ENCODE measurements at places on chromosomes 16 and 17.
A peak's percentile ranks its signal among the peaks of the same experiment; 100 is the strongest.

DNA sequence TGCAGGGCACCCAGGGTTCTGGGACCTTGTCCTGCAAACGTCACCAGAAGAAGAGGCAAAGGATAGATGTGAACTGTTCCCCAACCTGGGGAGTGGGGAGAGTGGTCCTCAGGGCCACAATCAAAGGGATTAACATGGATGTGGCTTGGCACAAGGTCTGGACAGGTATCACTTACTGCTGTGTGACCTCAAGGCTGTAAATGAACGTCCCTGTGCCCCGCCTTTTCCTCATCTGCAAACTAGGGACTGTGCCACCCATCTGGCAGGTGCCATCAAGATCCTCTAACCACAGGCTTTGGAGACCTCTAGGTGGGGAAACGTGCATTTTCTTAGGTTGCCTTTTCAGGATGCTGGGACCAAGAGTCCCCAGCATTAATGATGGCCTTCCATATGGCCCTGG lies 25.1 kb downstream of the SLC5A10 start:
- DNase-seq: no peak

DNA sequence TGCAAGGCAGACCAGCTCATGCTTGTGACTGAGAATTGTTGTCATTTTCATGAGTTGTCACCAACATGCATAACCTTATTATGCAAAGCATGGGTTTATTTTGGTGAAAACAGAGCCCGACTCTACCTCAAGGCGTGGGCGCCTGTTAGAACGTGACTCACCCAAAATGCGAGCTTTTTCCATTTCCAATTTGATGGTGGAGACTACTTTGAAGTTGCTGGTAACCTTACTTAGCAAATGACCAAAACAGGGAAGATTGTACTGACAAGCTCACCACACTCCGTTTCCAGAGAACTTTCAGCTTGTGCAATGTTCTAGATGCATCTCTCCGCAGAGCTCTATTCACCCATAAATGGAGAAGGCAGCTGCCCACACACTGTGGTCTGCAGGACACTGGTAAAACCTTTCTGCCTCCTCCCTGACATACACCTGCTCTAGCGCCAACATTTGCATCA lies 284.5 kb downstream of the MAF start:
- DNase-seq: peak; percentile 71

GRCh38 chr16:10878328-10878643 lies 1.3 kb downstream of the CIITA start:
- DNase-seq: no peak

DNA sequence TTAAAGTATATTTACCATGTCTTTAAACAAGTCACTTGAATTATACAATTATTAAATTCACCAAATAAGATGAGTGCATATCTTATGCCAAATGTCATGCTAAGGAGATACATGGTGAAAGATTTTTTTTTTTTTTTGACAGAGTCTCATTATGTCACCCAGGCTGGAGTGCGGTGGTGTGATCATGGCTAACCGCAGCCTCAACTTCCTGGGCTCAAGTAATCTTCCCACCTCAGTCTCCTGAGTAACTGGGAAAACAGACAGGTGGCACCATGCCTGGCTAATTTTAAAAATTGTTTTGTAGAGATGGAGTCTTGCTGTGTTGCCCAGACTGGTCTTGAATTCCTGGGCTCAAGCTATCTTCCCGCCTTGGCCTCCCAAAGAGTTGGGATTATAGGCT lies 149.0 kb upstream of the GOT2 start:
- DNase-seq: no peak

DNA sequence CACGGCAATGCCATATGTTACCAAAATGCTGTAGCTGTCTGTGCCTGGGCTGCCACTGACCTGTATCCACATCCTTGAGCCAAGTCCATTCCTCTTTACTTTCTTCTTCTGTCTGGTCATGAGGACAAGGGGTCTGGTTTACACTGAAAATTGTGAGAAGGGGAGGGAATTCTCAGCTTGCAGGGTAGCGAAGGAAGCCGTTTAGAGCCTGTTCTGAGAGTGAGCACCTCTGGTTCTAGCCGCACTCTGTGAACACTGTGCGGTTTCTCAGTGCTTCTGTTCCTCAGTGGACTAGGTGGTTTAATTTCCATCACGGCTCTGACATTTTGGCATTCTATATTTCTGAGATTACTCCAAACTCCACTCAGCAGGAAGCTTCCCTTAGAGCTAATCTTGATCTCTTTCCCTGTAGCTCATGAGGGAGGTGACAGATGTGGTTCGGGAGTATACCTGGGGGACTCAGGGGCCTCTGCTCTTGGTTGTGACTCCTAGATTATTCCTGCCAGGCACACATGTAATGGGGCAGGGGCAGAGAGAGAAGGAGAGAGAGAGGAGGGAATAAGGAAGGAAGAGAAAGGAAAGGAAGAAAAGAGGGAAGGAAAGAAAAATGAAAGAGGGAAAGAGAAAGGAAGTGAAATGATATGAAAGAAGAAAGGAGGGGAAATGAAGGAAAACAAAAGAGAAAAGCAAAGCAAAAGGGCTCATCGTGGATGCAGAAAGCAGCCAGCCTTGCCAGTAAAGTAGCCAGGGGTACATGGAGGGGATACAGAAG lies 14.2 kb upstream of the TBX21 start:
- DNase-seq: no peak

GRCh38 chr16:25434064-25434463 lies 176.4 kb upstream of the ZKSCAN2 start:
- DNase-seq: no peak

DNA sequence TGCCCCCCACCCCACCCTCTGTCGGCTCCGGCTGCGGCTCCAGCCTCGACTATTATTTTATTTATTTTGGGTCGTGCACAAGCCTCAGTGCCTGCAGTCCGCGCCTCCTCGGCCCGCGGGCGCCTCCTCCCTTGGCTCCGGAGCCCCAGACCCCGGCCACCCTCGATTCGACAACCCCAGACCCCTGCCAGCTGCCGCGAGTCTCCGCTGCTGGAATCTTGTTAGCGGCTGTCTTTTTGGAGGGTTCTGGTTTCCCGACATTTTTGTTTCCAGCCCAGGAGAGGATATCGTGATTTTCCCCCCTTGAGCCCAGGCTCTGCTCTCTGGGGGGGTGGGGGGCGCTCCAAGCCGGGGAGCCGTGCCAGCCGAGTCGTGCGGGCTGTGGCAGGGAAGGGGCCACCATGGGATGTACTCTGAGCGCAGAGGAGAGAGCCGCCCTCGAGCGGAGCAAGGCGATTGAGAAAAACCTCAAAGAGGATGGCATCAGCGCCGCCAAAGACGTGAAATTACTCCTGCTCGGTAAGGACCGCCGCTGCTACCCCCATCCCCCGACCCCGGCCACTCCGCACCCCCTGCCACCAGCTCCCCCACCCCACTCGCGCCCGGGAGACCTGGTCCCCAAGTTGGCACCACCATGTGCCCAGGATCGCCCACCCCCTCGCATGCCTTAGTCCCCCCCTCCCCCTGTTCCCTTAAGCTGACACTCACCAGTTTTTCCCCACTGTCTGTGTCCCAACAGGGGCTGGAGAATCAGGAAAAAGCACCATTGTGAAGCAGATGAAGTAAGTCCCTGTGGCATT lies 746 bp downstream of the GNAO1 start:
- DNase-seq: no peak

DNA sequence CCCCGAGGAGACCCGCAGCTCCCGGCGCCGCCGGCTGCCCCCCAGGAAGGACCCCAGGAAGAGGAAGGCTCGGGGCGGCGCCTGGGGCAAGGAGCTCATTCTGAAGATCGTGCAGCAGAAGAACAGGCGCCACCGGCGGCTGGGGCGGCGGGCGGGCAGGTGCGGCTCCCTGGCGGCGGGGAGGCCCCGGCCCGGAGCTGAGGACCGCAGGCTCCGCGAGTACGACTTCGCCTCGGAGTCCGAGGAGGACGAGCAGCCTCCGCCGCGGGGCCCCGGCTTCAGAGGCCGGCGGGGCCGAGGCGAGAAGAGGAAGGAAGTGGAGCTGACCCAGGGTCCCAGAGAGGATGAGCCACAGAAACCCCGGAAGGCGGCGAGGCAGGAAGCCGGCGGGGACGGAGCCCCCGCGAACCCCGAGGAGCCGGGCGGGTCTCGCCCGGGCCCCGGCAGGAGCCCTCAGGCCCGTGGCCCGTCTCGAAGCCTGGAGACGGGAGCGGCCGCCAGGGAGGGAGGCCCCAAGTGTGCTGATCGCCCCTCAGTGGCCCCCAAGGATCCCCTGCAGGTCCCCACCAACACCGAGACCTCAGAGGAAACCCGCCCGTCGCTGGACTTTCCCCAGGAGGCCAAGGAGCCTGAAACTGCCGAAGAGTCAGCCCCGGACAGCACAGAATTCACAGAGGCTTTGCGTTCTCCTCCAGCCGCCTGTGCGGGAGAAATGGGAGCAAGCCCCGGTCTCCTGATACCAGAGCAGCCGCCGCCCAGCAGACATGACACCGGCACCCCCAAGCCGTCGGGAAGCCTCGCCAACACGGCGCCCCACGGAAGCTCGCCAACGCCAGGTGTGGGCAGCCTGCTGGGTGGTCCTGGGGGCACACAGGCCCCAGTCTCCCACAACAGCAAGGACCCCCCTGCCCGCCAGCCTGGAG lies 22.3 kb upstream of the ZFPM1 start:
- peak; percentile 57 for DNase-seq
